ENCODE measurements at places on chromosomes 16 and 17. TPM values are rescaled to one million over a fixed set of nuclear protein-coding genes. Genes with fewer than 3 reads are reported as not detected.

- DNase-seq: no peak
Measured at GRCh38 chr16:15053904-15054303, 2.0 kb downstream of the NTAN1 start.

DNA sequence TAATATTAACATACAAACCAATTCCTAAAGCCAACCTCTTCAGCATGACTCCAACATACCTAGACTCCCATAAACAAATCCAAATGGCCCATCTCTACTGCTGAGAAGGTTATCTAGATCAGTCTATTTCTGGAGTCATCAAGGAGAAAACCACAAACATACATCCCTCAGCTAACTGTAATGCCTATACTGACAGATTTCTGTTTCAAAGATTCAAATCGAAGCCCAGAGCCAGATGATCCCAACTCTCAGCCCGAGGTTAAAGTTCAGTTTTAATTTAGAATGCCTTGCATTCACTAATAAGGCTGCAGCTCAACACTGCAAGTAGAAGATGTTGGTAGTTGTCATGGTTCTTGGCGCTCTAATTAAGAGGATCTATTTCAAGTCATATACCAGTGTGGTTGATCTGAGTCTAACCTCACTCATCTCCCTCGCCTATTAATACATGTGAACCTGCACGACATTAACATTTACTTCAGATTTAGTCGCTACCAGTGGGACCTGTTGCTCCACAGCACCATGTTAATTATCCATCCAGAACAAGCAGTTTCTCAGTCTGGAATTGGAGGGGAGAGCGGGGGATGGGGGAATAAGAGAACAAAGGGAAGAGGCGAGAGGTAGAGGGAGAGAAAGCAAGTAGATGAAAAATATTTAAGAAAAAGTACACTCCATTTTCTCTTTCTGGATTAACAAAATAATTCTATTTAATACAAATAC, 15.4 kb downstream of the PHF12 start:
- DNase-seq: no peak

- DNase-seq: peak; percentile 68
Measured at GRCh38 chr17:47949197-47949759, 7.9 kb downstream of the PNPO start.

- no peak for DNase-seq
Measured at GRCh38 chr16:30743716-30744115, 4.5 kb upstream of the PHKG2 start.

- DNase-seq: no peak
Measured at GRCh38 chr17:77471984-77472461, 331.3 kb downstream of the SEC14L1 start.

DNA sequence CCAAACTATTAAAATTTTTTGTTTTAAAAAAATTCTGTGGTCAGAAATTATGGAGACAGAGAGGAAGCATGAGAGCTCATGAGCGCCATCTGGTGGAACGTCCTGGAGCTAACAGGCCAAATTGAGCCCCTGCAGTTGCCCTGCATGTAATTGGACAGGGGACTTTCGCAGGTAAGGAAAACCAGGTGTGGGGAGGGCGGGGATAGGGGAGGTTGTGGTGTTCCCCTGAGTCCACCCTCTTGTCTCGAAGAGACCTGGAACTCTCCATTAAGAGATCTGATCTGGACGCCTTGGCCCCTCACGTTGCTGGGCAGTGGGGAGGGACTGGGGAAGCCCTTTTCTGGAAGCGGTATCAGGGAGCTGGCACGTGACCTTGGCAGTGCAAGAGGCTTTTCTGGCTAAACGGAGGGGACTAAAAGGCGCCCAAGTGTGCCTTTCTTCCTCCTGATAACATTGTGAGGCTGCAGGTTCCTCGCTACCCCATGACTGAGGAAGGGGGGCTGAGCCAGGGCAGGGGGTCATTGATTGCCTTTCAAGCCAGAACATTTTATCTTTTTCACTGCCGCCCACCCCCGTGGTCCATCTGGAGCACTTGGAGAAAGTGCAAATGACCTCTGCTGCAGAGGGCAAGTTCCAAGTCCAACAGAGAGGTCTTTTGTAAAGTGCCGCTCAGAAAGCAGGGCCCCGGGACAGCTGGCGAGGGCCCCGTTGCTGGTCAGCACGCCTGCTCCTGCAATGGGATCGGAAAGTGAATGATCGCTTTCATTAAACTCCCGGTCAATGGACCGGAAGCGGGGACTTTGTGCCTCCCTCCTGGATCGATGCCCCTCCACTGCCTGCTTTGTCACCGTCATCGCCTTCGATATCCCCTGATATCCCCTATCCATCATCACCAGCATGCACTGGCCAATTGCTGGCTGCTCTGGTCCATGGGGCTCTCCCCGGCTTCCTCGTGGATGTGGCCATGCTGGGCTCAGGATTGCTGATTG, 18.4 kb downstream of the PDILT start:
- DNase-seq: peak; percentile 5

DNA sequence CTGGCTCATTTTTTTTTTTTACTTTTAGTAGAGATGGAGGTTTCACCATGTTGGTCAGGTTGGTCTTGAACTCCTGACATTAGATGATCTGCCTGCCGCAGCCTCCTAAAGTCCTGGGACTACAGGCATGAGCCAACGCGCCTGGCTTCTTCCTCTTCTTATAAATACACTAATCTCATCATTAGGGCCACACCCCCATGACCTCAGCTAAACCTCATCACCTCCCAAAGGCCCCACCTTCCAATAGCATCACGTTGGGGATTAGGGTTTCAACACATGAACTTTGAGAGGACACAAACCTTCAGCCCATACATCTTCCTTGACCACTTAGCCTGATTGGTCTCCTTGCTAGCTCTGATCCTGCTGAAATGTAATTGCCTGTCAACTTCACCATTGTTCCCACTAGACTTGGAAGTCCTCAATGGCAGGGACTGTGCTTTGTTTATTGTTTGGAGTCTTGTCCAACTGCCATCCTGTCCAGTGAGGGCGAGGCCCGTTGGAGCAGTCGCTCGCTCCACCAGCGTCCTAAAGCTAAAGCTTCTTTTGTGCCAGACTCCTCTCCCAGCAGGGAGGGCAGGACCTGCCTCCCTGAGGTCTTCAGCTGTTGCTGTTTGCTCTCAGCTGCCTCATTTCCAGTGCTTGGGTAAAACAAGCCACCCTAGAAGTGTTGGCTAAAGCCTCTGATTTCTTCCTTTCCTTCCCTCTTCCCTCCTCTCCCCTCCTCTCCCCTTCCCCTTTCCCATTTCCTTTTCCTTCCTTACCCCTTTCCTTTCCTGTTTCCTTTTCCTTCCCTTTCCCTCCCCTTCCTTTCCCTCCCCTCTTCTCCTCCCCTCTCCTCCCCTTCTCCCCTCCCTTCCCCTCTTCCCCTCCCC, 85.3 kb downstream of the HAPSTR1 start:
- no peak for DNase-seq

- DNase-seq: no peak
Measured at GRCh38 chr16:2480948-2481347, 6.0 kb downstream of the TBC1D24 start.

DNA sequence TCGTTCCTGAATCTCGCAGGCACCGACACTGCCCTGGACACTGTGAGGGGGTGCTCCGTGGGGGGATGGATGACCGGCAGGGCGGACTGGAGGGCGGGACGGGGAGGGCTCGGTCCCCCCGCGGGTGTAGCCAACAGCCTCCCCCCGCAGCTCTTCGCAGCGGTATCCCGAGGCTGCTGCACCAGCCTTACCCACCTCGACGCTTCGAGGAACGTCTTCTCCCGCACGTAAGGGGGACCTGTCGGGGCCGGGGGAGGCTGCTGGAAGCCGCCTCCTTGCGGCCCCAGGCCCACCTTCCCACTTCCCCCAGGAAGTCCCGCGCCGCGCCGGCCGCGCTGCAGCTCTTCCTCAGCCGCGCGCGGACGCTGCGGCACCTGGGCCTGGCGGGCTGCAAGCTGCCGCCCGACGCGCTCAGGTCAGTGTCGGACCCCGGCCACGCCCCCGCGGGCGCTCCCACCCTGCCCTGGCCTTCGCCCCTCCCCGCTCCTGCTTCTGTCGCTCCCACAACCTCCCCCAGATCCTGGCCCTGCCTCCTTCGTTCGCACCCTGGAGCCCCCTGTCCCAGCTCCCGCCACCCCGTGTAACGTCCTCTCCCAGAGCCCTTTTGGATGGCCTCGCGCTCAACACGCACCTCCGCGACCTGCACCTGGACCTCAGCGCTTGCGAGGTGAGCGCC, 3.3 kb downstream of the CARMIL2 start:
- no peak for DNase-seq

DNA sequence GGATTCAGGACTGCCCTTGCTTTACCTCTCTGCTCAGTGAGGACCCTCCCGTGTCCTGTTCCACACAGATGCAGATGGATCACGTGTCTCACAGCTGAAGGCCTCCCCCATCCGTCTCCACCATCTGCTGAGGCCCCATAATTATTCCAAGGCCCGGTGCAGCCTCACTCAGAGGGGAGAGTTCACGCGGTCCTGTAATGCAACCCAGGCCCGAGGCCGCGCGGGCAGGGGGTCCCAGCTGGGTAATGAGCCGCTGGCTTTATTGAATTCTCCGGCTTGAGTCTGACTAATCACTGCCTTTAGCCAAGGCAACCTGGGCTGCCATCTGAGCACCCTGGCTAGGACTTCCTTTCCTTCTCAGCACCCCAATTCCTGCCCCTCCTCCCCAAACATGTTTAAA, 4.4 kb upstream of the WFIKKN2 start:
- DNase-seq: no peak

DNA sequence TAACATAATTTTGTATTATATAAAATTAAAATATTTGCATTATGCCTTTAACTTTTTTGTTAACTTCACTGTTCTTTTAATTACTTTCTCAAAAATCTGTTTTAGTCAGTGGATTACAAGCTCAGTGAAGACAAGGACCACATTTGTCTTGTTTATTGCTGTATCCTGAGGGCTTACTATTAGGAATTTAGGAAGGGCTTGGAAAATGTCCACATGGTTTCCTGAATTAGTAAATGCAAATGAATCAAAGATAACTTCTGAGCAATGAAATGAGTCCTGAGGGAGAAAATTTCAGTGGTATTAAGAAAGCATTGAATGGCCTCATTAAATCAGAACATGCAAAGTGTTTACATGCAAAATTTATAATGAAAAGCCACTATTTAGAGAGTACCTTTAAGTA, 1293.2 kb upstream of the GOT2 start:
- DNase-seq: no peak

DNA sequence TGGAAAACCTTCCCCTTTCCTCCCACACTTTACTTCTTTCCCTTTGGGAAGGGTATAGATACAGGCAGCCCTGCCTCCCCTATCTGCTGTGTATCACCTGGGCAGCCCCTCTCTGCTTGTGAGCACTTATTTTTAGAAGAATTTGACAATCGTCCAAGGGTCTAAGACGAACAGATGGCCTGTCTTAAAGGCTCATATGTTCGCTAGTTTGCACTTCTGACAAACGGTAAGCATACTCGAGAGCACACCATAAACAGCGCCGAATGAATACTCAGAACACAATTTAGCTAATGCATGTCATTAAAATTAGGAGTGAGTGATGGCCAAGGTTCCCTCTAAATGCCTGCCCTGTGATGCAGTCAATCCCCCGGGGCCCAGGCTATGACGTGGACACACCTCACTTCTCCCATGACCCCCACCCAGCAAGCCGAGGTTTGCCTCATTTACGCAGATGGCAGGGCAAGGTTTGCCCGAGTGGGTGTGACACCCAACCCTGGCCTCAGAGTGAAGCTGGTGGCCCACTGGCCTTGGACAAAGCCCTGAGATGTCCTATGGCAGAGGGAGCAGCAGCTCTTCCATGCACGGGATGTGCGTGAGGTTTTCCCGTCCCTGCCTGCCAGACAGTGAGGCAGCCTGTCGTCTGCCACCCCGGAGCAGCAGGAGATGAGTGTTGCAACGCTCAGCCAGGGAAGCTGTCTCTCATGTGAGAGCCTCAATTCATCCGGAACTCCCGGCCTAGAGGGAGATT, 125.2 kb downstream of the C16orf78 start:
- no peak for DNase-seq

- no peak for DNase-seq
Measured at GRCh38 chr17:31534223-31534888, 142.9 kb downstream of the RAB11FIP4 start.

DNA sequence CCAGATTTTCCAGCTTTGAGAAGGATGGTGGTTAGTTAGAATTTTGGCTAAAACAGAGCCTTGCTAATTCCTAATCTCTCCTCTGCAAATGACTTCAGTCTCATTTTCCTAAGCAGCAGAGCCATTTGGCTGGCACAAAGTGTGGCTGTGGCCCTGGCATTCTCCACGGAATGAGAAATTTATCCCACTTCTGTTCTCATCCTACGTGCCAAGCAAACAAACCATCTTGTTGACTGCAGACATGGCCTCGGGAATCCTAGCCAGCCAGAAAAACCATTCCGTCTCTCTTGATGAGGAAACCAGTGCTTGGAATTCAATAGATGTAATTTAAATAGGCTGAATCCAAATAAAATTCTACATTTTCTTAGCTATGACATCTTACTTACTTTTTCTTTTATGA, 34.1 kb upstream of the ELAC2 start:
- no peak for DNase-seq

DNA sequence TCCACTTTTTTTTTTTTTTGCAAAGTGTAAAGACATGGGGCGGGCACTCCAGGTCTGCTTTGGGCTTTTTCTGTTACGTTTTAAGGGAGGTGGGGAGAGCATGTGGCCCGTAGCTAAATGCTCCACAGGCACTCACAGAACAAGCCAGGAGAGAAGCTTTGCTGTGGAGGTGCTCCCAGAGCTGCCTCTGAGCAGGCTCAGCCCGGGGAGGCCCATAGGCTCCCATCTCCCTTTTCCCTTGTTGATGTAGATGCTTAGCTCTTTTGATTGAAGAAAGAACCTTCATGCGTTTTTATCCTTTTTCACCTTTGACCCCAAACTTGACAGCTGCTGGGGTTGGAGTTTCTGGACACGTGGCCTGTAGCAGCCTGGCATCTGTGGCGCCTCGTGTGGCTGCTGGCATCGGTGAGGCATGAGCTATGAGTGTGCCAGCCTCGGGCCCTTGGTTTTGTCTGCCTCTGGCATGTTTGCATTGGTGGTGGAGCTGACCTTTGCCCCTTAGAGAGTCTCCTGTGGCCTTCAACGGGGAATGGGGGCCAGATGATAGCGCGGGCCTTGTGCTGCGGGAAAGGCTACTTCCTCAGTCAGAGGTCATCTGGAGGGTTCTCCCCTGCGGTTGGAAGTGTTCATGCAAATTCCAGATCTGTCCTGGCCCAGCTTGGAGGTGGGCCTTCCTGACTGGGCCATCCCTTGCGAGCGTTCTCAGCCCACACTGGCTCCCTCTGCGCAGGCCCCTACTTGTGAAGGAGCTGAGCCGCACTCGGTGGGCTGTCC, 20.0 kb upstream of the IL17C start:
- DNase-seq: no peak

GRCh38 chr17:4972322-4972721, 4.7 kb upstream of the SPAG7 start:
- DNase-seq: no peak

GRCh38 chr16:54116124-54116655, 170.4 kb downstream of the IRX3 start:
- DNase-seq: no peak

GRCh38 chr17:82664701-82665182, 16.5 kb upstream of the WDR45B start:
- no peak for DNase-seq

Gene NOXO1
- not detected for polyA plus RNA-seq

Gene SERPINF2
- polyA plus RNA-seq: 0.10 TPM

Gene FAM83G
- polyA plus RNA-seq: 1.5 TPM

Gene USP6
- polyA plus RNA-seq: 0.02 TPM

Gene TP53TG3
- polyA plus RNA-seq: not detected

Gene PARN
- polyA plus RNA-seq: 50.8 TPM

Gene GLYR1
- polyA plus RNA-seq: 39.6 TPM

Gene KRT9
- not detected for polyA plus RNA-seq

Gene ATP1B2
- 0.57 TPM for polyA plus RNA-seq

Gene KRTAP9-2
- polyA plus RNA-seq: not detected
